ENCODE measurements at places on chromosomes 6 and 20.

GRCh38 chr6:112883095-112883494 lies 536.0 kb downstream of the RFPL4B start:
- DNase-seq: no peak

GRCh38 chr6:2641044-2641725 lies 109.5 kb downstream of the MYLK4 start:
- no peak for DNase-seq

GRCh38 chr6:25550631-25551030 lies 101.4 kb upstream of the SCGN start:
- DNase-seq: no peak

- no peak for DNase-seq
These were observed 218.8 kb upstream of the FLRT3 start for GRCh38 chr20:14556206-14556605.

GRCh38 chr6:30578051-30578450 lies 6.8 kb downstream of the ABCF1 start:
- no peak for DNase-seq
